ENCODE measurements at places on chromosomes 2 and 18. TPM values are rescaled to one million over a fixed set of nuclear protein-coding genes. Genes with fewer than 3 reads are reported as not detected.

Gene ITGA6
- 195 TPM for total RNA-seq

Gene M1AP
- total RNA-seq, result 0.76 TPM

Gene TMEM18
- 10.8 TPM for total RNA-seq

Gene PREPL
- 48.2 TPM for total RNA-seq

Gene SPATA3
- not detected for total RNA-seq

Gene MYO7B
- total RNA-seq, result 0.26 TPM

Gene MYCN
- total RNA-seq, result not detected

Gene BUB1
- 1.2 TPM for total RNA-seq

Gene RBFA
- total RNA-seq, result 18.2 TPM

Gene TRIM54
- total RNA-seq, result 0.26 TPM

Gene CDCA7
- total RNA-seq, result 0.51 TPM

Gene CNOT11
- 31.2 TPM for total RNA-seq

Gene UPP2
- 0.28 TPM for total RNA-seq

Gene CACNB4
- 1.2 TPM for total RNA-seq

Gene SLC30A3
- total RNA-seq, result not detected

Gene SLC40A1
- total RNA-seq, result 210 TPM
